ENCODE measurements at places on chromosomes 13 and 19. TPM values are rescaled to one million over a fixed set of nuclear protein-coding genes. Genes with fewer than 3 reads are reported as not detected.

DNA sequence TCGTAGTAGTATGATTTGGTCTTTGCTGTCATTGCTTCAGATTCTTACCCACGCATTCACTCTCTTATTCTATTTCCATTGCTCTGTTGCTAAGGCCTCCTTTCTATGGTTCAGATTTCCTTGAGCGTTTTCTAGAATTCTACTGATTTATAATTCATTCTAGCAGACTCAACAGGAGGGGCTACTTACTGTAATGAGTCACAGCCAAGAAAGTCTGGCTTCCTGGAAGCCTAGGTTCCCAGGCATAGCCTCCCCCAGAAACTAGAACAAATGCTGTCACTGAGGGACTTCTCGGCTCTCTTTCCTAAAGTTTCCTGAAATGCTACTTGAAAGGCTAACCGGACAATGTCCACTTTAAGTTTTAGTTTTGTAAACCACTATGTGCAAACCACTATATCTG lies 47.7 kb upstream of the SPATA13 start:
- H3K36me3 ChIP-seq = no peaks in the 10 kb centered on the region
- H3K4me3 ChIP-seq = no peak overlapping the region
- H3K27ac ChIP-seq = no peak overlapping the region
- DNase-seq = no peak
- no peaks in the 10 kb centered on the region for H3K4me1 ChIP-seq
- H3K27me3 ChIP-seq = no peaks in the 10 kb centered on the region

The KIR2DL1 gene
- not detected for total RNA-seq

DNA sequence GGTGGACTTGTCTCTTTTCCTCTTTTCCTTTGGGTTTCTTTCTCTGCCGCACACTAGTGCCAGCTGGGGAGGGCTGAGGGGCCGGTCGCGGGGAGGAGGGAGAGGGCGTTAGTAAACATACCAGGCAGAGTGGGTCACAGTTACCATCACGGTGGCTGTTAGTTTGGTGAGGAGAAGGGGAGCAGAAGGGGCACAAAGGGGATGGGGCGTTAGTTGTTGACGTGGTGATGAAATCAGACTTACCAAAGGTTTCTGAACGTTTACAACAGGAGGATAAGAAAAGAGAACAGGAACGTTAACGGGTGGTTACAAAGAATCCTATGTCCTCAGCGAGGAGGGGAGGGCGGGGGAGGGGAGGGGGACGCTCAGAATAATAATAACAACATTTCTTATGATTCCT lies 77.9 kb downstream of the PTPRS start:
- H3K4me3 ChIP-seq = no peak overlapping the region
- no peaks in the 10 kb centered on the region for H3K4me1 ChIP-seq
- no peak overlapping the region for H3K27ac ChIP-seq

- H3K27me3 ChIP-seq = no peaks in the 10 kb centered on the region
- no peak overlapping the region for H3K27ac ChIP-seq
- H3K4me1 ChIP-seq = peaks cover 23% of the 10 kb centered on the region
- H3K4me3 ChIP-seq = no peak overlapping the region
- H3K36me3 ChIP-seq = no peaks in the 10 kb centered on the region
These were observed 52.8 kb downstream of the TNFRSF19 start for GRCh38 chr13:23622985-23623384.

The LYPD3 gene
- not detected for total RNA-seq
